Sciatic nerve (tissue), 2 donors: ENCODE measurements at places on chromosomes 3 and 15. TPM values are rescaled to one million over a fixed set of nuclear protein-coding genes. Genes with fewer than 3 reads are reported as not detected.

The LMOD3 gene
- 0.09 TPM for total RNA-seq

The CYP1A1 gene
- 0.18 TPM for total RNA-seq

The FAM107A gene
- total RNA-seq = 38.3 TPM

The RBMS3 gene
- 161 TPM for total RNA-seq

The SEMA6D gene
- 42.8 TPM for total RNA-seq

The CFAP100 gene
- total RNA-seq = 1.5 TPM

The LTK gene
- total RNA-seq = 1.1 TPM

The UROC1 gene
- not detected for total RNA-seq

The SLC25A36 gene
- 96.6 TPM for total RNA-seq

The CCR9 gene
- 0.31 TPM for total RNA-seq
